ENCODE measurements at places on chromosomes 16 and 17. TPM values are rescaled to one million over a fixed set of nuclear protein-coding genes. Genes with fewer than 3 reads are reported as not detected.

The BCAR1 gene
- total RNA-seq, result 29.2 TPM

The GAST gene
- total RNA-seq, result not detected

The PRR35 gene
- not detected for total RNA-seq

The WSCD1 gene
- 2.3 TPM for total RNA-seq

The ASIC2 gene
- total RNA-seq, result 0.12 TPM

The CDH15 gene
- total RNA-seq, result 3.3 TPM

The CHST4 gene
- 6.5 TPM for total RNA-seq

The ITGAD gene
- total RNA-seq, result 0.44 TPM
